Testis (tissue), 5 donors: ENCODE measurements at places on chromosomes 3 and 15. TPM values are rescaled to one million over a fixed set of nuclear protein-coding genes. Genes with fewer than 3 reads are reported as not detected.

Gene ITIH3
- total RNA-seq, result 5.4 TPM

- H3K27me3 ChIP-seq, result no peaks in the 10 kb centered on the region
- H3K36me3 ChIP-seq, result no peaks in the 10 kb centered on the region
- no peak overlapping the region for H3K4me3 ChIP-seq
- no peaks in the 10 kb centered on the region for H3K4me1 ChIP-seq
- H3K27ac ChIP-seq, result no peak overlapping the region
These were observed 15.5 kb upstream of the CMTM7 start for GRCh38 chr3:32376115-32376514.

GRCh38 chr3:12679468-12679867, 15.6 kb upstream of the RAF1 start:
- H3K27me3 ChIP-seq, result no peaks in the 10 kb centered on the region
- DNase-seq, result no peak
- no peaks in the 10 kb centered on the region for H3K36me3 ChIP-seq

Gene PRKCD
- 44.5 TPM for total RNA-seq

DNA sequence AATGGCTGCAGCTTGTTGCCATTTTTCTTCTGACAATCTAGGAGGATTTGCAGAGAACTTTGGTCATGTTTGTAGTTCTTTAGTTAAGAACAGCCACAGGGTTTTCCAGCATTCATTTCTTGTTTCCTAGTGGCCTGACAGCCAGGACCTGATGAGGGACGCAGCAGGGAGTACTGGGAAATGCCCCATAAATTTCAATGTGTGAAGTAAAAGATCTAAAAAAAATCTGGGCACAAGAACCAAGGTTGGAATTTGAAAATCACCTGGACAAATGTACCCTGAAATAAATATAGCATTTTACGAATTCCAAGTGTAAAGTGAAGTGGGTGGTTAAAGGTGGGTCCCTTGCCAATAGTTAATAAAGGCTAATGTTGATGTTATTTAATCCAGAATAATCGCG, 195.0 kb downstream of the ZIC1 start:
- no peaks in the 10 kb centered on the region for H3K36me3 ChIP-seq
- DNase-seq, result no peak
- no peak overlapping the region for H3K4me3 ChIP-seq
- no peaks in the 10 kb centered on the region for H3K27me3 ChIP-seq

- H3K4me1 ChIP-seq, result peaks cover 2% of the 10 kb centered on the region
- H3K27me3 ChIP-seq, result no peaks in the 10 kb centered on the region
- no peak overlapping the region for H3K4me3 ChIP-seq
- no peaks in the 10 kb centered on the region for H3K36me3 ChIP-seq
- no peak for DNase-seq
These were observed 673.9 kb upstream of the NR2F2 start for GRCh38 chr15:95656595-95656994.
